ENCODE measurements at places on chromosomes 2 and 18. TPM values are rescaled to one million over a fixed set of nuclear protein-coding genes. Genes with fewer than 3 reads are reported as not detected.

Gene RBM44
- total RNA-seq, result 0.24 TPM

Gene FAP
- total RNA-seq, result 2.7 TPM

Gene ZDBF2
- 8.0 TPM for total RNA-seq

Gene ERBB4
- total RNA-seq, result under 0.01 TPM

Gene TTN
- total RNA-seq, result under 0.01 TPM

Gene MROH2A
- total RNA-seq, result not detected

Gene CDH20
- total RNA-seq, result not detected

Gene IHH
- total RNA-seq, result not detected

Gene GCKR
- total RNA-seq, result not detected

Gene TEX44
- not detected for total RNA-seq

Gene MYCN
- total RNA-seq, result not detected

Gene LAMA1
- 25.8 TPM for total RNA-seq

All from tracheal epithelial cell (primary cell).